ENCODE measurements at places on chromosomes 11 and 22.

DNA sequence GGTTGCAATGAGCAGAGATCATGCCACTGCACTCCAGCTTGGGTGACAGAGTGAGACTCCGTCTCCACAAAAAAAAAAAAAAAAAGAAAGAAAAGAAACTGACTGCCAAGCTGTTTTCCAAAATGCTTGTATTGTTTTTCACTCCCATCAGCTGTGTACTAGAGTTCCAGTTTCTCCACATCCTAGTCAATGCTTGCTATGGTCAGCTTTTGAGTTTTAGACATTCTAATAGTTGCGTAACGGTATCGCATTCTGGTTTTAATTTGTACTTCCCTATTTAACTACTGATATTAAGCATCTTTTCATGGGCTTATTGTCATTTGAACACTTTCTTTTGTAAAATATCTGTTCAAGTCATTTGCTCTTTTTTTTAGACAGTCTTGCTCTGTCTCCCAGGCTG is 55.7 kb downstream of the TSPAN18 start:
- no peak for DNase-seq

DNA sequence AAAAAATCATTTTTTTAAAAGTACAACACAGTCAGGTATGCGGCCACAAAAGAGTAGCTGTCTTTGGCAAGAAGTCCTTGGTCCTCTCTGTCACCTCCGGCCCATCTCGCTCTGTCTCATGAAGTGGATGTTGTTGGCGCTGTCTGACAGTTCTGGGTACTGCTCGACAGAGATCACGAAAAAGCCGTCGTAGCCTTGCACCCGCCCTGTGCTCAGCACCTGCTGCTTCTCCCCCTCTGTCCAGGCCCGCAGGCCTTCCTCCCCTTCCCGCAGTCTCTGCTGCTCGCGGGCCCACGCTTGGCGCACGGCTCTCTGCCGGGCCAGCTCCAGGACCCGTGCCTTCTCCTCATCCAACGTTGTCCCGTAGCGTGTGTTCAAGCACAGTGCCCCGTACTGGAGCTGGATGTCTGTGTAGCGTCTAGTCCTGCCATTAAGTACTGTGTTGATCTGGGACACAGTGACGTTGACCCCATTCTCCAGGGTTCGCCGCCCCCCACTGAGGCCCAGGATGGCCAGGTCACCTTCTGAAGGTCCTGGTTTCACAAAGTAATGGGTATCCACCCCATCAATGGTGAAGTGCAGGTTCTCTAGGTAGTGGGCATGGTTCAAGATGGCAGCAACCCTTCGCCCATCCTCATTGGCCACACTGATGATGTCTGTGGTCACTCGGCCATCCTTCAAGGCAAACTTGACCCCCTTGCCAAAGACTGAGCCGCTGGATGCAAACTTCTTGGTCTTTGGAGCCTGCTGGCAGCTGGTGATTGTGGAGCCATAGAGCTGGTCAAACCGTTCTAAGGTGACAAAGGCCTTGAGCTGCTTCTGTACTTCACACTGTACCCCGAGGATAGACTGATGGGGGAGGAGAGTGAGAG is 83.5 kb upstream of the NARS2 start:
- DNase-seq, result no peak

DNA sequence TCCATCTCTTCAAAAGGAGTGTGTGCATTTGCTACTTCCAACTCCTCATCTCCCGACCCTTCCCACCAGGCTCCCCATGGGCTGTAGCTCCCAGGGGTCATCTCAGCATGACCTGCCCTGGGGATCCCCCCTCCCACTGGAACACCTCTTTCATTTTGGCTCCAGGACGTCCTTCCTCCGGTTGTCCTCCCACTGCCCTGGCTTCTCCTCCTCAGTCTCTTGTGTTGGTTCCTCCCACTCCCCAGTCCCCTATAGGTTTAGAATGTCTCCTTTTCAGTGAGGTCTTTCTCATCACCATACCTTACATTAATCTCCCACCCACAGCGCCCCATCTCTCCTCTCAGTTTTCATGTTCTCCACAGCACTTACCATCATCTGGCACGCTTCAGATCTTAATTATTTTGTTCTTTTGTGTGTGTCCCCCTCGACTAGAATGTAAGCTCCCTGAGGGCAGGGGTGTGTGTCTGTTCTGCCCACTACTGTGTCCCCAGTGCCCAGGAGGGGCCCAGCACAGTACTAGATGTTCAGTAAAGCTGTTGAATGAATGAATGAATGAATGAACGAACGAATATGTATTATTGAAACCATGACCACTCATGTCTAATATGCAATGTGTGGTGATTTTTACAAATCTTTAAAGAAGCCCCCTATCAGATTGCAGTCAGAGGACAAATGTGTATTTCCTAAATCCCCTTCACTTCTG is 2.0 kb upstream of the TMA7B start:
- DNase-seq, result no peak

DNA sequence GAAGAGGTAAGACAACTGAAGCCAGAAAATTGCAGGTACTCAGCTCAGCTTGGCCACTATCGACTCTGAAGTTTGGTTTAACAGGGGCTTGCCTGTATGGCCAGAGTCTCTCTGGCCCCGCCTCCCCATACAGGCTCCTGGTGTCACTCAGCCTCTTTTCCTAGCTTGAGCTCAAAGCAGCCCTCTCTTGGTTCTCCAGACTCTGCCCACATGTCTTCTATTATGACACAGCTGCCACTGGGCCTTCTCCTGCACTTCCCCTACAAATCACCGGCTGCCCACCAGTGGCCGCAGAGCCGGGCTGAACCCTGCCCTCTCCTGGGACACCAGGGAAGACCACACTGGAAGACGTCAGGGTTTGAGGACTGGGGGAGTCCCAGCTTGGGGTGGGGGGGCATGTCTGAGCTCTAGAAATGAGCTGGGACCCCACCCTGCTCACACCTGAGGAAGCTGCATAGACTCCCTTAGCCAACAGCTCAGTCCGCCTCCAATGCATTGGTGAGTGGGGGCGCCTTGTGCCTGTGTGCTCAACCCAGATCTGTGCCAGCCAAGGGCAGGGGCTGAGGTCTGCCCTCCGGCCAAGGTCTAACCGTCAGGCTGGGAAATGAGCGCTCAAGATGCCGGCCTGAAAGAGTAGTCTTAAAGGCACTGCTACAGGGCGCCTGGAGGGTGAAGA is 94.4 kb upstream of the LMO1 start:
- DNase-seq, result no peak

DNA sequence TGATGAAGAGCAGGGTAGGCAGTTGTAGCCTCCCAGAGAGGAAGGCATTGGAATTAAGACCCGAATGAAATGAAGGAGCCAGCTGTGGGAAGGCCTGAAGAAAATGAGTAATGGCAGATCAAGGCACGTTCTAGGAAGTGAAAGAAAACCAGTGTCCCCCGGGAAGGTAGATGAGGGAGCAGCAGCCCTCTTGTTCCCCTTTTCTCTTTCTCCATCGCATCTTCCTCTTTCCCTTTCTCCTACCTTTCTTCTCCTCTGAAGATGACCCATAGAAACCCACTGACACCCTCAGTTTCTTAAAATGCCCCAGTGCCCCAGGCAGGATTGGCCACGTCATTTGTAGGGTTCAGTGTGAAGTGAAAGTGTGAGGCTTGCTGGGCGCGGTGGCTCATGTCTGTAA is 172.6 kb upstream of the SEZ6L start:
- no peak for DNase-seq

- no peak for DNase-seq
Measured at GRCh38 chr11:36751335-36751781, 153.3 kb upstream of the RAG2 start.

Data from activated CD8-positive, alpha-beta T cell treated with anti-CD3 and anti-CD28 coated beads for 36 hours (primary cell).